ENCODE measurements at places on chromosomes 16 and 17. TPM values are rescaled to one million over a fixed set of nuclear protein-coding genes. Genes with fewer than 3 reads are reported as not detected.

GRCh38 chr16:23948949-23949411, 113.2 kb downstream of the PRKCB start:
- H3K36me3 ChIP-seq: peaks cover 7% of the 10 kb centered on the region
- H3K27me3 ChIP-seq: no peaks in the 10 kb centered on the region
- peak; percentile 14 for DNase-seq
- H3K4me3 ChIP-seq: peak overlapping the region; percentile 45
- peaks cover 62% of the 10 kb centered on the region for H3K4me1 ChIP-seq

CDH1 gene
- total RNA-seq: 0.11 TPM

GRCh38 chr16:55492756-55493380, 13.9 kb downstream of the MMP2 start:
- peaks cover 9% of the 10 kb centered on the region for H3K4me1 ChIP-seq
- no peak overlapping the region for H3K4me3 ChIP-seq
- no peak overlapping the region for H3K27ac ChIP-seq

DNA sequence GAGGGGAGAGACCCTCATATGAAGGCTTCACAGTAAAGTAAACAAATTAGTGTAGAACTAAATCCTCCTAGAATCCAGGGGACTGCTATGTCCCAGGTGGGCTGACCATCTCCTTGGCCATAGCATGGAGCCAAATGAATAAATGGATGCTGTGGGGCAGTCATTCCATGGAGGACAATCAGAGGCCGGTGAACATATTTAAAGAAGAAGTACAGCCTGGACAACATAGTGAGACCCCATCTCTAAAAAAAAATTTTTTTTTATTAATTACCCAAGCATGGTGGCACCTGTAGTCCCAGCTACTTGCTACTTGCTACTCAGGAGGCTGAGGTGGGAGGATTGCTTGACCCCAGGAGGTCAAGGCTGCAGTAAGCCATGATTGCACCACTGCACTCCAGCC, 5.3 kb upstream of the CBFB start:
- H3K4me1 ChIP-seq: peaks cover 33% of the 10 kb centered on the region
- H3K4me3 ChIP-seq: no peak overlapping the region
- no peak for DNase-seq
- no peaks in the 10 kb centered on the region for H3K27me3 ChIP-seq
- peak overlapping the region; percentile 2 for H3K27ac ChIP-seq
- H3K36me3 ChIP-seq: no peaks in the 10 kb centered on the region

DNA sequence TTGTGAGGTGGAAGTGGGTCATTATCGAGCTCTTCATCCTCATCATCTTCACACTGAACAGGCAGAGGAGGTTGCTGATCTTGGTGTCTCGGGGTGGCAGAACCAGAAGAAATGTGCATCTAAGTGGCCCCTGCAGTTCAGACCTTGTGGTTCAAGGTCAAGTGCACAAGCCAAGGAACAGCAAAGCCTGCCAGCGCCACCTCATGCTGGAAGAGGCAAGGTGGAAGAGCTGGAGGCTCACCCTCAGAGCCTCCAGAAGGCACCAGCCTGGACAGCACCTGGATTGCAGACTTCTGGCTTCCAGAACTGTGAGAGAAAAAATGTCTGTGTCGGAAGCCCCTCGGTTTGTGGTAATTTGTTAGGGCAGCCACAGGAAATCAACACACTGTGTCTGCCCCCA, 32.7 kb downstream of the IFT140 start:
- DNase-seq: no peak
- no peaks in the 10 kb centered on the region for H3K27me3 ChIP-seq
- no peaks in the 10 kb centered on the region for H3K36me3 ChIP-seq

GLP2R gene
- total RNA-seq: not detected

DNA sequence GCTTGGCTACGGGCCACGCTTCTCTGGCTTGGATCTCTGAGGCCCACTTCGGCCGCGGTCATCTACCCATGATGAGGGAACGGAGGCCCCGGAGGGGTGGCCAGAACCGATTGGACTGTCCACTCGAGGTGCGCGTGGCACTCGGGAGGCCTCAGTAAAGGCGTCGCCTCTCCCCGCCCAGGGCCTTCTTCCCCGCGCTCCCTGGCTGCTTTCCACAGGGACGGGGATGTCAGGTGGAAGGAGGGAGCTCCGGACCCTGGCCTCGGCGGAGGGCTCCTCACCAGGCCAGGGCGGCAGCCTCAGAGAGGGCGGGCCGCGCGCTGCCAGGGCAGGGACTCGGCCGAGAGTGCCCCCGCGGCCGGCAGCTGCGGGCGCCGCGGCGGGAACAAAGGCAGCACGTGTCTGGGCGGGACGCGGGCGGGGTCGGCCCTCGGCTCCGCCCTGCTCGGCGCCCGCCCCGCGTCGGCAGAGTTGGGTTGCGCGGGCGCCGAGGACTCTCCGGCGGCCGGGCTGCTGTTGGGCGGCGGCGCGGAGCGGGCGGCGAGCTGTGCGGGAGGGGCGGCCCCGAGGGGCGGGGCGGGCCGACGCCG, 587 bp upstream of the CDK5R1 start:
- H3K27ac ChIP-seq: peak overlapping the region; percentile 22
- H3K27me3 ChIP-seq: no peaks in the 10 kb centered on the region

CNEP1R1 gene
- 26.1 TPM for total RNA-seq

DNA sequence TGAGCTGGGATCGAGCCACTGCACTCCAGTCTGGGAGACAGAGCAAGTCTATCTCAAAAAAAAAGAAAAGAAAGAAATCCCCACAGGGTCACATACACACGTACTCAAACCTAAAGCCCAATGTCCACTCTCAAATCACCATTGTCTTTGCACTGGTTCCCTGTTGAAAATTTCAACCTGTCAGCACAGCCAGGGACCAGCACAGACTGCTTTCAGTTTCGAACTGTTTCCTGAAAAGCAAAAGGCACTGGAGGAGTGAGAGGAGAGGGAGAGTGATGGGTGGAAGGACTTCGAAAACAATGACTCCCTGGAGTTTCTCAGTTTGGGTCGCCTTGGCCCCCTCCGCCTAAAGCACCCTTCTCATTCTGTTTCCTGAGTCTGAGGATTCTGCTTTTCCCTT, 9.0 kb upstream of the CD300C start:
- DNase-seq: no peak
- no peak overlapping the region for H3K4me3 ChIP-seq
- H3K27me3 ChIP-seq: peaks cover 16% of the 10 kb centered on the region

DNA sequence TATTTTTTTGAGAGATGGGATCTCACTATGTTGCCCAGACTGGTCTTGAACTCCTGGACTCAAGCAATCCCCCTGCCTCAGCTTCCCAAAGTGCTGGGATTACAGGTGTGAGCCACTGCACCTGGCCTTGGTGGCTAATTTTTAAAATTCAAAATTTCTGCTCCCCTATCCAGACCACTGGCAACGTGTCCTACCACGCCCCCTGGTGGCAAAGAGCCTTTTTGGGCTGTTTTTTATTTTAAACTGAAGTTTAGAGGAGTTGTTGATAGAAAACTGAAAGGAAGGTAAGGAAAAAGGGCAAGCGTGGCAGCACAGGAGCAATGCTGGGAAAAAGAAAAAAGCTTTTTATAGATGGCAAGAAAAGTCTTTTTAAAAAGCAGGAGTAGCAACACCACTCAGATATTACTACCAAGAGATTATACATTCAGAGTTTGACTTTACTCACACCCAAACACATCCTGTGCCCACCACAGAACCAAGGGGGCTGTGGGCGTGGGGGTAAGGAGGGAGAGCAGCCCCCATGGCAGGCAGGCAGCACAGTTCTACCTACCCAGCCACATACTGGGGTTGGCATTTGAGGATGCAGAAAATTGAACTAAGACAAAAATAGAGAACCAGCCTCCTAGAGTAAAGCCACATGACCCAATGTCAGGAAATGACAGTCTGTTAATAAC, 4.2 kb upstream of the MXRA7 start:
- H3K4me1 ChIP-seq: peaks cover 32% of the 10 kb centered on the region
- peak; percentile 53 for DNase-seq
- peaks cover 64% of the 10 kb centered on the region for H3K36me3 ChIP-seq
- no peak overlapping the region for H3K4me3 ChIP-seq

MYH8 gene
- not detected for total RNA-seq

DNA sequence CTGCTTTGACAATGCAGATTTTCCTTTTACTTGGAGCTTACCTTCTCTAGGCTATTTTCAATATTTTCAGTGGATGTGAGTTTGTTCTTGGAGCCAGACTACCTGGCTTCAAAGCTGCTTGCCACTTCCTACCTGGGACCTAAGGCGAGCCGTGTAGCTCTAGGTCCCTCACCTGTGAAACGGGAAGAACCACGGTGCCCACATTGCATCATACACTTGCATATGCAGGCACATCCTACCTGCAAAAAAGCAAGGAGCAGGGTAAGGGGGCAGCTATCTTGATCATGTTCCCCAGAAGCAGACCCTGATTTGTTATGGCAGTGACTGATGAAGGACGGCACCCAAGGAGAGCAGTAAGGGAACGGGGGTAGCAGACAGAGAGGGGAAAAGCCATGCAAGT, 27.0 kb upstream of the MPRIP start:
- no peaks in the 10 kb centered on the region for H3K36me3 ChIP-seq
- no peak overlapping the region for H3K27ac ChIP-seq
- no peak for DNase-seq
- no peaks in the 10 kb centered on the region for H3K27me3 ChIP-seq
- H3K4me3 ChIP-seq: no peak overlapping the region

DNA sequence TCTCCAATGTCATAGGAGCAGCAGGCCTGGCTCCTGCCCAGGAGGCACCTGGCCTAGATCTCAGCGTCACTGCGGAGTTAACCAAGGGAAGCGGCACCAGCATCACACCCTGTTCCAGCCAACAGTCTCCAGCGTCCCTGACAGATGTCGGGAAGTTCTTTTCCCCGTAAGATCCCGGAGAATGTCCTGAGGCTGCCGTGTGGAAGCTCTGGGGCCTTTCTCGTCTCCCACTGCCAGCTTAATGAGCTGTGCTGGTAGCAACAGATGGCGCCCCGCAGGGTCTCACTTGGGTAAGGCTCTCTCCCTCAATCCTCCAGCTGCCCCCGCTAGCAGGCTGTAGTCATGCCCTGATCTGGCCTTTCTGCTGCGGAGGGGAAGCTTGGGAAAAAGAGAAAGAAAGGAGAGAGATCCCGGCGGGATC, 57.5 kb downstream of the MARCHF10 start:
- H3K27me3 ChIP-seq: peaks cover 7% of the 10 kb centered on the region
- DNase-seq: no peak
- H3K4me1 ChIP-seq: no peaks in the 10 kb centered on the region
- H3K27ac ChIP-seq: no peak overlapping the region
- no peak overlapping the region for H3K4me3 ChIP-seq
- H3K36me3 ChIP-seq: no peaks in the 10 kb centered on the region

DNA sequence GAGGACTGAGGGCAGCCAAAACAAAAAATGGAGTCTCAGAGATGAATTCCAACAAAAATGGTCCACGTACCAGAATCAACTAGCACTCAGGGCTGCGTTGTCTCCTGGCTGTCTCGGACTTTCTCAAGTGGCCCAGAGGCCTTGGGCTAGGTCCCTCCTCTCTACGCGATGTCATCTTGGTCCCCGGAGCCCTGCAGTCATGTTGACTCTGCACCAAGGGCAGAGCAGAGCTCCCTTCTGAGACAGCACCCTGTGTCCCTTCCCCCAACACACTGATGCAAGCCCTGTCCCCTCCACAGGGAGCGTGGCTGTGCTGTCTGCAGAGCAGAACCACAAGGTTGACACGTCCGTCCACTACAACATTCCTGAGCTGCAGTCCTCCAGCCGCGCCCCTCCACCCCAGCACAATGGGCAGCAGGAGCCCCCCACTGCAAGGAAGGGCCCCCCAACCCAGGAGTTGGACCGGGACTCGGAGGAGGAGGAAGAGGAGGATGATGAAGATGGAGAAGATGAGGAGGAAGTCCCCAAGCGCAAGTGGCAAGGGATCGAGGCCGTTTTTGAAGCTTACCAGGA, 20.8 kb downstream of the GINS2 start:
- H3K27me3 ChIP-seq: no peaks in the 10 kb centered on the region
- peaks cover 82% of the 10 kb centered on the region for H3K36me3 ChIP-seq

TP53TG3B gene
- not detected for total RNA-seq

BRIP1 gene
- 16.4 TPM for total RNA-seq

DNA sequence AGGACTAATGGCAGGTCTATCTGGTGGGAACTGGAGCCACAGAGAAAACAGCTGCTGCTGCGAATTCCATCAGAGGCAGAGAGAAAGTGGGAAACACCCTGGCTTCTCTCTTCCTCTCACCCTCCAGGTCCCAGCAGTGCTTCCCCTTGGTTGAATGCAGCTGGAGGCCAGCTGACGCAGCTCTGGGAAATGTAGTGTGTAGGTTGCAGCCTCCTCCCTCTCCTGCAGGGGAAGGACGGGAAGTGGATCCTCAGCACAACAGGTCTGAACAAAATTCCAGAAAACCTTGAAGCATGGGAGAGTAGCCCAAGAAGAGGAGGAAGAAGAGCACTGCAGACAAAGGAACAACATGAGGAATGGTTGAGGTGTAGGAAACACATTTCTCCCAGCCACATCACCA, 67.8 kb upstream of the MMP2 start:
- no peaks in the 10 kb centered on the region for H3K36me3 ChIP-seq
- H3K4me3 ChIP-seq: no peak overlapping the region
- H3K27ac ChIP-seq: no peak overlapping the region
- H3K27me3 ChIP-seq: peaks cover 2% of the 10 kb centered on the region
- H3K4me1 ChIP-seq: no peaks in the 10 kb centered on the region

Data from activated T-helper 2 cell treated with anti-CD3 and anti-CD28 coated beads, Interferon-gamma antibody, Interleukin-2, Interleukin-4, amounts not matched to agents 10 μg/mL and 5 μg/mL and 100 μg/mL, durations not matched to agents 14 hours and 24 hours and 36 hours (primary cell).